H9 (cell line): ENCODE measurements at places on chromosomes 1 and 21.

DNA sequence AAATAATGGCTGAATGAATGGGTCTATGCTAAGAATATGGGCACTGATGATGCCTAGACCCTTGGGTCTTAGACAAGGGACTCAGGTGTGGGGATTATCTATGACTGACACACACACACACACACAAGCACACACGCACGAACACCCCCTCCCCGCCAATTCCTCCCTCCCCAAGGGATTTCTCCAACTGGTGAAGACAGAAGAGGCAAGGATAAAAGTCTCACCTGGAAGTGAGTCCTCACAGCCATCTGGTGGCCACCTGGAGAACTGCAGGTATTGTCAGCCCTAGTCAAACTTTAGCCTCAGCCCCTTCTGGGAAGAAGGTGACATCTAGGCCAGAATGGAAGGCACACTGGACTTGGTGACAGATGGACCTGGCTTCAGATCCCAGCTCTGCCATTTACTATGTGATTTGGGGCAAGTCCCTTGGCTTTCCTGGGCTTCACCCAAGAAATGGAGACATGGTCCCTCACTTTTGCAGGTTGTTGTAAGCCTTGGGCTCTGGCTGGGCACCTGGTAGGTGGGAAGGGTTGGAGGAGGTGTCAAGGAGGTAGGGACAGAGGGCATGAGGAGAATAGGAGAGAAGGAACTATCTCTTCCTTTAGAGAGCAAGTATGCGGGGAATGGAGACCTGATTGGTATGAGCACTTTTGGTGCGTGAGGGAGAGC is 4.0 kb upstream of the GPR3 start:
- DNase-seq, result peak; percentile 83

DNA sequence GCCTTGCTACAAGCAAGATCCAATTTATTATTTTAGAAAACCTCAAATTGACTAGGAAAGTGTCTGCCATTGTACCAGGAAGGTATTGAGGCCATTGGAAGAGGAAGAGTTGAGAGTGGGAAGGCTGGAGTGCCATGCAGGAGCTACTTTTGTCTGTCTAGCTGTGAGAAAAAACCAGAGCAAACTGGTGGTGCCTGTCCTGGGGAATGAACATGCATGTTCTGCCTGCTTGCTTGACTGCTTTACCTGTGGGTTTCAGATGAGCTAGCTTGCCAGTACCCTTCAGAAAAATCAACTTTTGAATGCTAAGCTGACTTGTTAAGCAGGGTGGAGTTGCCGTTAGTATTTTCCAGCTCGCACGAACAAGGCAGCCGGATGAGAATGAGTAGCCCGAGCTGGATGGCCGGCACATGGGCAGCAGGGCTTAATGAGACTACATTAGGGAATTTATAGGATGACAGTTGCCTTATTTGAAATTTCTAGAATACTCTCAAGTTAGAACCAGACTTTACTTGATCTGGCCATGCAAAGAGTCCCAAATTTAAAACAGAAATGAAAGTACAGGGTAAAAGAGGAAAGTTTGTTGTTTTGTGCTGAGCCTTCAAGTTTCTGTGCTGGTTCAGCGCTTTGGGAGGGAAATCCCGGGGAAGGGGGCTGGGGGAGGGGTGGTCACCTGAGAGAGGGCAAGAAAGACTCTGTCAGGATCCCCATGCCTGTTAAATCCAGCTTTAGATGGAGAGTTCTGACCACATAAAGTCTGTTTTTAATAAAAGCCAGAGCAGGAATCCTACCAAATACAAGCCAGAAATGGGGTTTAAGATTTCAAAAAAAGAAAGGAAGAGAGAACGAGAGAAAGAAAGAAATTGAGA is 29.6 kb upstream of the C1orf105 start:
- DNase-seq, result peak; percentile 37

GRCh38 chr1:19582318-19582717 is 61.8 kb upstream of the NBL1 start:
- DNase-seq, result peak; percentile 87

DNA sequence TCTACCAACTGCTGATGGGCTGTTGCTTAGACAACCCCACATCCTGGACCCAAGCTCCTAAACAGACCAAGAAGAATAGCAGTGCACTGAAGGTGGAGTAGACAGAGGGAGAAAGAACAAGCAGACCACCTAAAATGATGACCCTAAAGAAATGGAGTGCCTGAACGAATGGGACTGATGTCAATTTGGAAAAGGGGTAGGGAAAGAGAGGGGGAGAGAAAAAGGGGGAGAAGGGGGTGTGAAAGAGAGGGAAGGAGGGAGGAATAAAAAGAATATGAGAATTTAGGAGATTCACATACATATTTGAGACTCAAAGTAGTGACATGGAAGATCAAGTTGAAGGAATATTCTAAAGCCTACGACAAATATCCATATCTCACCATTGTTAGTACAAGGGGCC is 144.4 kb upstream of the DUSP10 start:
- no peak for DNase-seq
